ENCODE measurements at places on chromosomes 1 and 21. TPM values are rescaled to one million over a fixed set of nuclear protein-coding genes. Genes with fewer than 3 reads are reported as not detected.

Gene RSPH1
- 1.2 TPM for total RNA-seq

Gene B4GALT3
- 25.2 TPM for total RNA-seq

Gene ZBTB7B
- 14.0 TPM for total RNA-seq

Gene ANGPTL1
- total RNA-seq, result 62.8 TPM

Gene MFAP2
- total RNA-seq, result 52.1 TPM
